ENCODE measurements at places on chromosomes 12 and 14.

- DNase-seq, result no peak
These were observed 2.5 kb upstream of the PCNX4 start for GRCh38 chr14:60089221-60089620.

GRCh38 chr12:107530701-107531100 is 154.9 kb upstream of the PWP1 start:
- DNase-seq, result no peak

DNA sequence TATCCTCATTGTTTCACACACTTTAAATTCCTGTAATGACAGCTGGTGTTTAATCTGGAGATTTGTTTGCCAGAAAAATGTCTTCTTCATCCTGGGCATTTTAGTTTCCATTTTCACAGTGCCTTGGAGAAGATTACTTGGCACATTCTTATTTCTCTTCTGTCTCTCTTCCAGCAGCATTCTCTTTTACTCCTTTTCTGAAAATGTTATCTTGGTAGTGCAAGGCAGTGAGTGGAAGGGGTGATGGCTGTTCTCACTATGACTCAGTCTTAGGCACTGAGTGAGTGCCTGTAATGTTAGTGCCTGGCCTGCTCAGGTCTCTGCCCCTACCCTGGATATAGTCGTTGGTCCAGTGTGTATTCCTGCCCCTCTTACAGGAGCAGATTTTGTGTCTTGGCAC is 13.1 kb downstream of the CLECL1 start:
- no peak for DNase-seq

- no peak for DNase-seq
These were observed 26.1 kb upstream of the GPR68 start for GRCh38 chr14:91270619-91271018.

DNA sequence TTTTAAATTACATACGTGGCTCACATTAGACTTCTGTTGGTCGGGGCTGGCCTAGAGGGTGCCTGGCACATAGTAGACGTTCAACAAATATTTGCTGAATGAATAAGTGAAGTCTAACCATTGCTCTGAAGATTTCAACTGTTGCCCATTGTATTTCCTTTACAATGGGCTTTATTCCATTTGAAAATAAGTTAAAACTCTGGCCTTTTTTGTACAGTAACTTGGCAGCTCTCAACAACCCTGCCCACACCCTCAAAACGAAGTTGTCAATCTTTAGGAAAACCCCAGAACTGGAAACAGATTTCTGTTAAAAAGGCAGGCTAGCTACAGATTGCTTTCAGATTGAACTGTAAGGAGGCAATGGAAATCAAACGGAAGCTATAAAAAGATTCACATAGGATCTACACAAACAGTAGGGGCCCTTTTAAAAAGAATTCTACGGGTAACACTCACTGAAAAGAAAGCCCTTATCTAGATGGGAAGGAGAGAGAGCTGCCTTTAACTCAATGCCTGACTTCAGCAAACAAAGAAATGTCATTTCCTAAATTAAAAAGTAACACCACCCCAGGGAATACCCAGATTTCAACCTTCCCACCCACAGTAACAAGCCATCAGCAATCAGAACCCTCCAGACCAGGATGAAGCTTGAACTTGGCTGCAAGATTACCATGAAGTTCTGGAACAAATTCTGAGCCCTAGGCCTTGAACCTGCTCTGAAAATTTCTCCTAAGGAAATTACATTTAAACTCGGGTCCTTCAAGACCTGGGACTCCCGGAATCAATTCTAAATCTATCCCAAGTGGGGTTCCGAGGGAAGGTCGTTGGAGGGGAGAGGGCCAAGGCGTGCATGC is 1.4 kb downstream of the WSB2 start:
- no peak for DNase-seq

DNA sequence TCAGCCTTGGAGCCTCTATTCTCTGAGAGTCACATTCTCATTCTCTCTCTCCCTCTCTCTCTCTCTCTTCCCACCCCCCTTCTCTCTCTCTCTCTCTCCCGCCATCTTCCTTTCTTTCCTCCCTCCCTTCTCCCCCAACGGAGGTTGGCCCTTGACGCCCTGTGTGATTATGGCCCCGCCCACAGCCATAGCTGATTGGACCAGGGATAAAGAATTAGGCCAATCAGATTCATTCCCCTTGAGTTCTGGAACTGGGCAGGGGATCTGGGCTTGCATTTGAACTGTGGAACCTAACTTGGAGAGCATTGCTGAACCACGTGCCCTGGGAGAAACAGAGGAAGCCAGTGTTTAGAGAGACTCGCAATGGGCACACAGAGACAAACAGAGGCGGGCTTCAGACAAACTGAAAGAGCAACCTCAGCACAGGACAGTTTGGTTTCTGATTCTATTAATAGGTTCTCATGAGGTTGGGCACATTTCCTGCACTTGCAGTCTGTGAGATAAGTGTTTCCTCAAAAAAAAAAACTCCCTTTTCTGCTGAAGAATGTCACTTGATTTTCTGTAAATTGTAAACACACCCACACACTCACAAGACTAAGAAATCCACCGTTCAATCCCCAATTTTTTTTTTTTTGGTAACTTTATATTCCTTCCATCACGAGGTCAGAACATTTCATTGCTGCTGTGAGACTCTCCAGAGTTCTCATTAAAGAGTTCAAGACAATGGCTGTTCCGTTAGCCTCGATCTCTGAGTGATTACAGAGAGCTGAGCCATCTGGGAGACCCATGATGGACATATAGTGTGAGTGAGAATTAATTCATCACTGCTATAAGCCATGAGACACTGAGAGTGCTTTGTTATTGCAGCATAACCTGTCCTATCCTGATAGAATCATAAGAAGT is 3.5 kb upstream of the P2RX7 start:
- DNase-seq, result peak; percentile 94

DNA sequence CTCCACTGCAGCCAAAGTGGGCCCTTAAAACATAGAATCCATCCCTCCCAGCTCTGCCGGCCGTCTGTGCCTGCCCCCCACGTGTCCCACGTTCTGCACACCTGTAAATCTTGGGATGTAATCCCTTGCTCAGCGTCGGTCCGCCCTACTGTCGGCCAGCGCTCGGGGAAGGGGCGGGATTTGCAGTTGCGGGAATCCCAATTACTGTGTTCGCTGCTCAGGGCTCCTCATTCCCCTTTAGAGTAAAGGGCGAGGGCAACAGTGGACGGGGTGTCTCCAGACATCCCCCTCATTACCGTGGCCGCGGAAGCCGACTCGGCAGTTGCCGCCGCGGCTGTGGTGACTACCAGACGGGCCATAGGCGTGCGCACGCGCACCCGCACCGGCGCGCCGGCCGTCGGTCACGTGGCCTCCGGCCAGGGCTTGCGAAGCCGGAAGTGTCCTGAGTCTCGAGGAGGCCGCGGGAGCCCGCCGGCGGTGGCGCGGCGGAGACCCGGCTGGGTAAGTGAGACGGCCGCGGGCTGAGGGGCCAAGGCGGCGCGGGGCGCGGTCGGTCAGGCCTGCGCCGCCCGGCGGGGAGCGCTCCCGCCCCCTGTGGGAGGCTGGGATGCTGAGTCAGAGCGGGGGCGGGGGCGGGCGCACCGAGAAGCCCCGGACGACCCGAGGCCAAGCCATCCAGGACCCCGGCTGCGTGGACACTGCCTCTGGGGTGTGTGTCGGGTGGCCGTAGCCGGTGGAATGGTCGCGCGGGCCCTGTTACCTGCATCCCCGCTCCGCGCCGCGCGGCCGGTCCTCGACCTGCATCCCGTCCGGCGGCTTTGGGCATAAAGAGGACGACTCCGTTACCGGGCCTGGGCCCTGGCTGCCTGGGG is at the start of gene TBK1:
TBK1 (plus strand) TSS at position 434 of the 872 bp plus-strand sequence. CDS start 3,751 bp downstream, outside the sequence.
- DNase-seq, result peak; percentile 98

DNA sequence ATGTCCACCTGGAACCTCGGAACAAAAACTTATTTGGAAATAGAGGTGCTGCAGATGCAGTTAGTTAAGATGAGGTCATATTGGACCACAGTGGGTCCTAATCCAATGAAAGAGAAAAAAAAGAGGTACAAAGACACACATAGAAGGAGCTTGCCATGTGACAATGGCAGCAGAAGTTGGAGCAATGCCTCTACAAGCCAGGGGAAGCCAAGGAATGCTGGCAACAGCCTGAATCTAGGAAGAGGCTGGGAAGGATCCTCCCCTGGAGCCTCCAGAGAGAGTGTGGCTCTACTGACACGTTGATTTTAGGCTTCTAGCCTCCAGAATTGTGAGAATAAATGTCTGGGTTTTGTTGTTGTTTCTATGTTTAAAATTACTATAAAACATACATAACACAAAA is 521.8 kb upstream of the CCDC196 start:
- DNase-seq, result no peak

DNA sequence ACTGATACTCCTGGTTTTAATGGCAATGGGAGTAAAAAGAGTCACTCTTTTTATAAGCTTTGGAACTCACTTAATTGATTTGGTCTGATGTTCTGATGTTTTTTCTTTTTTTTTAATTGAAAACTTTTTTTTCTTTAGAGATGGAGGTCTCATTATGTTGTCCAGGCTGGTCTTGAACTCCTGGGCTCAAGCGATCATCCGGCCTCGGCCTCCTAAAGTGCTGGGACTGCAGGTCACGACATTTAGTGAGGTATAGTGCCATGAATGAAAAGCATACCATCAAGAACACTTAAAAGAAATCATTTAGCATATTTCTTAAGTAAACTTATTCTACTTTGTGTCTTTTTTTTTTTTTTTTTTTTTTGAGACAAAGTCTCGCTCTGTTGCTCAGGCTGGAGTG is 12.7 kb upstream of the EID3 start:
- DNase-seq, result no peak

- DNase-seq, result peak; percentile 64
These were observed 8.5 kb upstream of the RFLNA start for GRCh38 chr12:124286414-124286813.

DNA sequence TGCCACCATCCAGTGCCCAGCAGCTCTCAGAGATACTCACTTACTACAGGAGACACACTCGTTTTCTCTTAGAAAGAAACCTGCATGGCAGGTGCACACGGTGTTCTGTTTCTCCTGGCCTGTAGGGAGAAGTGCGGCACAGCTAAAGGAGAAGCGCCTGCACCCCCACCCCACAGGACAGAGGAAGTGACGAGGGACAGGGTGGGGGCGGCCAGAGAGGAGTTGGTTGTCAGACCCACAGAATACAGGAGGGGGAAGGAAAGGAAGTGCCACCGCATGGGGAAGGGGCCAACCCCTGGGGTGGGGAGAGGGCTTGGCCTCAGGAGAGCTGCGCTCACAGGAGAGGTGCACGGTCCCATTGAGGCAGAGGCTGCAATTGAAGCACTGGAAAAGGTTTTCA is 8.8 kb downstream of the TNFRSF1A start:
- no peak for DNase-seq

GRCh38 chr12:46942579-46942978 is 116.8 kb upstream of the SLC38A4 start:
- DNase-seq, result no peak

DNA sequence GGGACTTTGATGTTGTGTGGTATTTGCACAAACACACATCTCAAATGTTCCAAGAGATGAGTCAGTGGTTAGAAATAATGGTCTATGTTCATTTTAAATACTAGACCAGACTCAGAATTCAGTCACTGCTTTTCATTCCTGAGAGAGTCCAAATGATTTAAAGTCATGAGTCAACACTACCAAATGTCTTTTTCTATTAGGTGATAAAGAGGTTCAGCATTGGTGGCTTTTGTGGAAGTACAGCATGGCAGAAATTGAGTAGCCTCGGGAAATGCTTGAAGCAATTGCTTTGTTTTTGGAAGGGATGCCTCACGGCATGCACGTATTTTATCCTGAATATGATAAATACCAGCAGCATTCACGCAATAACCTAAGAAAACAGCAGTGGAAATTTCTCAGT is 115.7 kb downstream of the DIO2 start:
- DNase-seq, result no peak

GRCh38 chr14:76837524-76837923 is 11.3 kb downstream of the LRRC74A start:
- DNase-seq, result no peak

- peak; percentile 63 for DNase-seq
These were observed 44.1 kb downstream of the VWF start for GRCh38 chr12:6080149-6081045.

DNA sequence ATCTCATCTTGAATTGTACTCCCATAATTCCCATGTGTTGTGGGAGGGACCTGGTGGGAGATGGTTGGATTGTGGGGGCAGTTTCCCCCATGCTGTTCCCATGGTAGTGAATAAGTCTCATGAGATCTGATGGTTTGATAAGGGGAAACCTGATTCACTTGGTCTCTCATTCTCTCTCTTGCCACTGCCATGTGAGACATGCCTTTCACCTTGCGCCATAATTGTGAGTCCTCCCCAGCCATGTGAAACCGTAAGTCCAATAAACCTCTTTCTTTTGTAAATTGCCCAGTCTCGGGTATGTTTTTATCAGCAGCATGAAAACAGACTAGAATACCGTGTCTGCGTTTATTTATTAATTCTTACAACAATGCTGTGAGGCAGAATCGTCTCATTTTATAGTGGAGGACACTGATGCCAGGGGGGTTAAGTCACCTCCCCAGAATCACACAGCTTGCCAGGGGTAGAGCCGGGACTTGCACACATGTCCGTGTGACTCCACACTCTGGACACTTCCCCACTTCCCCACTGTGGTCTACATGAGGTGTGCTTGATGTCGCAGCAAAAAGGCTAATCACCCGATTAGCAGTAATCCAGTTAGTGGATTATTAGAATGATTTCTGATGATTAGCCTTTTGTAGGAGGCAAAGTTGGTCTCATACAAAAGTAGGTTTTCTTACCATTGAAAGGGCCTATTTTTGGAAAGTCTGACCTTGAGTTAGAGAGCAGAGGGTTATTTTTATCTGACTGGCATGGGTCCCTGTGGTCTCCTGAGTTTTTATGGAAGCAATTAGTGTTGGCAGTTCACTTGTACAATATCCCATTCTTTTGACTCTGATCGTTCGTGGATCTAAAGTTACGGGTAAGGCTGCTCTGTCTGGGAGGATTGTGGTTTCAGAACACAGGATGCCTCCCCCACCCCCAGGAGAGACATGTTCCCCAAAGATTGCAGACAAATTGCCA is 47.4 kb upstream of the BCL7A start:
- no peak for DNase-seq

- DNase-seq, result no peak
These were observed 386.6 kb downstream of the SYT1 start for GRCh38 chr12:79250960-79251755.

- no peak for DNase-seq
These were observed 397.6 kb downstream of the LRFN5 start for GRCh38 chr14:42004321-42004720.

GRCh38 chr14:45947830-45948229 is 694.8 kb upstream of the MIS18BP1 start:
- no peak for DNase-seq

DNA sequence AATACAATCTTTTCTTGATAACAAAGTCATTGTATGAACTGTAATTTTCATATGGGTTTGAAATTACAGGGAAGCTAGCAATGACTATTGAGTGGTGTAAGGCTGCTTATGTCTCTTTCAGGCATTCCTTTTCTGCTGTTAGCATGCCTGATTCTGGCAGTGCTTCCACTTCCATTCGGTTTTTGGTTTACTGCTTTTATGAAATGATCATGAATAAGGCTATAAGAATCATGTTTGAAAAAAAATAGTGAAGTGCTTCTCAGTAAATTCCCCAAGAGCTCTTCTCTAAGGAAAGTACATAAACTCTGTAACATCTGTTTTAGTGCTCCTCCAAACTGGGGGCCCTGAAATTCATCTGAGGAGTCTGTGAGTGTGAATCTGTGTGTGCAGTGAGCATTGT is 434.0 kb upstream of the RGS6 start:
- no peak for DNase-seq

GRCh38 chr12:48038085-48038484 is 33.8 kb upstream of the COL2A1 start:
- no peak for DNase-seq

GRCh38 chr12:57063991-57064685 is 14.2 kb upstream of the MYO1A start:
- no peak for DNase-seq
